Activated CD4-positive, alpha-beta memory T cell treated with anti-CD3 and anti-CD28 coated beads for 36 hours (primary cell): ENCODE measurements at places on chromosomes 13 and 19. TPM values are rescaled to one million over a fixed set of nuclear protein-coding genes. Genes with fewer than 3 reads are reported as not detected.

PTH2 gene
- total RNA-seq, result not detected

SYNGR4 gene
- not detected for total RNA-seq

ZNF790 gene
- total RNA-seq, result 6.1 TPM

- DNase-seq, result peak; percentile 11
- H3K36me3 ChIP-seq, result peaks cover 10% of the 10 kb centered on the region
- peaks cover 24% of the 10 kb centered on the region for H3K4me1 ChIP-seq
- H3K27ac ChIP-seq, result no peak overlapping the region
These were observed 15.5 kb downstream of the MKNK2 start for GRCh38 chr19:2035590-2035991.

DNA sequence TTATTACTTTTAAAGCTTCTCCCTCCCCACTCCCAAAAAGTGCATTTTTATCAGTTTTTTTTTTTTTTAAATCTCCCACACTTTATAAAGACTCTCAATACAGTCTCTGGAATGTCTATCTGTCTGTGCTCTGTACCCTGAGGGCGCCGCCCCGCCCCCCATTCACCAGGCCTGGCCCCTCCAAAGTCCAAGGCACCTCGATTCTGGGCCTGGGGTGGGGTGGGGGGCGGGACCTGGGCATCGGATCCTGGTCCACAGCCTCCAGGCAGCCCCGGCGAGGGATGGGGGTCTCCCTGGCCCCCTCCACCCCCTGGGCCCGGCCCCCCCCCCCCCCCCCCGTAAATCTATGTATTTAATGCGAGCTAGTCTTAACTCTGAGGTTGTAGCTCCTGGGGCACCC lies 23.3 kb downstream of the ZBTB7A start:
- H3K4me3 ChIP-seq, result no peak overlapping the region
- H3K27me3 ChIP-seq, result no peaks in the 10 kb centered on the region
- H3K4me1 ChIP-seq, result no peaks in the 10 kb centered on the region
- H3K36me3 ChIP-seq, result peaks cover 7% of the 10 kb centered on the region
